ENCODE measurements at places on chromosomes 12 and 14. TPM values are rescaled to one million over a fixed set of nuclear protein-coding genes. Genes with fewer than 3 reads are reported as not detected.

Gene AJUBA
- total RNA-seq: 82.0 TPM

- no peak for DNase-seq
Observed at GRCh38 chr12:69816082-69816481, 8.9 kb upstream of the MYRFL start.

GRCh38 chr14:23125933-23126524, 7.0 kb upstream of the CEBPE start:
- no peak for DNase-seq

GRCh38 chr12:107903341-107904061, 129.0 kb downstream of the ASCL4 start:
- DNase-seq: peak; percentile 87

DNA sequence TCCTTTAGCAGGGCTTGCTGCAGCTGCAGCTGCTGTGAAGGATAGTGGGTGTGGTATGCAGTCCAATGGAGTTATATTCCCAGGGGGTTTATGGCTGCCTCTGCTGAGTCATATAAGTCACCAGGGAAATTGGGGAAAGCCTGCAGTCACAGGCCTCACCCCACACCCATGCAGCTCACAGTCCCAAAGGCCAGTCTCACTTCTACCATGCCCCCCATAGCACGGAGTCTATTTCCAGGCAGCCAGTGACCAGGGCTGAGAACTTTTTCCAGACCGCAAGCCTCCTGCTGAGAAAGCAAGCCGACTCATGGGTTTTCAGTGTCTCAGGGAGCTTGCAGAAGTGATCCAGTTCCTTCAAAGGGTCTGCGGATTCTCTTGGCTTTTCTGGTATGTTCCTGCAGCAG, 322.4 kb upstream of the CLEC14A start:
- DNase-seq: no peak

GRCh38 chr14:65045006-65045405, 57.3 kb downstream of the MAX start:
- no peak for DNase-seq

GRCh38 chr12:78442454-78442801, 422.1 kb upstream of the SYT1 start:
- no peak for DNase-seq

- peak; percentile 91 for DNase-seq
Observed at GRCh38 chr14:95515080-95515489, 1.4 kb downstream of the SYNE3 start.
